HepG2 (cell line): ENCODE measurements at places on chromosomes 4 and X.

GRCh38 chrX:49291615-49292337 is 11.7 kb upstream of the GAGE10 start:
- no peak overlapping the region for H3K27ac ChIP-seq
- H3K36me3 ChIP-seq: no peaks in the 10 kb centered on the region
- H3K4me3 ChIP-seq: no peak overlapping the region
- H3K4me1 ChIP-seq: no peaks in the 10 kb centered on the region

DNA sequence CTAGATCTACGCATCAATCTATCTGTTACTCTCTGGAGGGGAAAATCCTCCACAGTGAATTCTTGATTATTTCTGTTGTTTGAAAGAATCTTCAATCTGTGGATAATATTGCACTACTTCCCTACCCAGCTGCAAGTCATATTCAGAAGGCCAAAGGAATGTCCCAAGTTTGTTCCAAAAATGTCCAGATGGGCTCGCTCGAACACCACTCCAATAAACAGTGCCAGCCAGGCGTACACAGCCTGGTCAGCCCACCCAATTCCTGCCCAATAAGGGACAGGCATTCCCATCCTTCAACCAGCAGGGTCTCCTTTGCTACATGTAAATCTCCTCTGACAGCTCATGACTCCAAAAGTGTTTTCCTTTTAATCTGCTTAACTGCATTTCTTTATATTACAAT is 80.7 kb upstream of the GPM6B start:
- H3K4me3 ChIP-seq: no peak overlapping the region
- no peak overlapping the region for H3K27ac ChIP-seq
- H3K4me1 ChIP-seq: no peaks in the 10 kb centered on the region
- DNase-seq: no peak
- H3K27me3 ChIP-seq: no peaks in the 10 kb centered on the region
- no peaks in the 10 kb centered on the region for H3K36me3 ChIP-seq

DNA sequence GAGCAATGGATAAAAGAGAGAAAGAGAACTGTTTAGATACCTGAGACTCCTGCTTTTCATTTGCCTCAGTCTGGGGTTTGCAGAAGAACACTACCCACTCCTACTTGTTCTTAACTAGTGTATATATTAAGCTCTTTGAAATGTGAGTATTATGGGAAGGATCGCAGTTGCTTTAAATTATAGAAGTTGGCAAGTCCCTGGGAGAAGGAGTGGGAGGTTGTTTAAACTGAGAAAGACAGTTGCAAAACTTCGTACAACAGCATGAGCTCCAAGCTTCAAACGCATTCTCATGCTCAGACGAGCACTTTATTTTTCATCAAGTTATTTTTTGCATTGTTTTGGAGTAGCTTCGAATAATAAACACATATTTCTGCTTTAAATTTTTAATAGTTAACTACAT is 88.1 kb upstream of the C1QTNF7 start:
- no peak overlapping the region for H3K4me3 ChIP-seq
- no peak for DNase-seq
- no peak overlapping the region for H3K27ac ChIP-seq

DNA sequence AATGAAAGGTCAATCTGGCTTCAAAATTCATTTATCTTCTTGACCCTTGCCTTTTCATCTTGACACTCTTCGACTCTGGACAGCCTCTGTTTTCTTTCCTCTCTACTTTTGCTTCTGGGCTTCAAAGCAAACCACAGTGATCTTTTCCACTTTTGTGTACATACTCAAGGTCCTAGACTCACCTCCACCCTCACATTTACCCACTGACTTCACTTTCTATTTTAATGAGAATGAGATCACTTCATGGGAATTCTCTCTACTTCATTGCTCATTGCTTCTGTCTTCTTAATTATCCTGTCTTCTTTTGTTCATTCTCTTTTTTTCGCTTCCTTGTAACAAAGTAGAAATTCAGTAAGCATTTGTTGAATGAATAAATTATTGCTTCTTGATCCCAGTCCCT is 330.1 kb upstream of the HAND2 start:
- H3K27me3 ChIP-seq: no peaks in the 10 kb centered on the region
- DNase-seq: no peak
- no peaks in the 10 kb centered on the region for H3K4me1 ChIP-seq
- H3K36me3 ChIP-seq: no peaks in the 10 kb centered on the region
- no peak overlapping the region for H3K4me3 ChIP-seq

DNA sequence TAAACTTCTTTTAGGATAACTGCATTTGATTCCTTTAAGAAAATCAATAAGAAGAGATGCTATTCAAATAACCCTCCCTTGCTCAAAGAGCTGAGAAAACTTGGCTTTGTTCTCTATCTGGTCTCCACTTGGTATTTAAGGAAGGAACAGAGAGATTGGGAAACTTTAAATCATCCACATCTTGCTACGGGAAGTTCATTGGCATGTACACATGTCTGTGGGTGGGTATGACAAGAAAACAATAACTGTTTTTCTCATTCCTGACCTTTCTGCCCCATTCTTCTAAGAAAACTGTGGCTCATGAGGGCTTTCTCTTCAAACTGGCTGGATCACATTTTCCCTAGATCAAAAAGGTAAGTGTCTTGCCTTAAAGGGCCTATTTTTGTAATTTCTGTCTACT is 6.0 kb downstream of the SEL1L3 start:
- H3K27me3 ChIP-seq: peaks cover 2% of the 10 kb centered on the region; the same call in 1 of the 2 replicates
- no peak overlapping the region for H3K4me3 ChIP-seq
- 0 out of 2 replicates have a peak, but pooled peaks cover 3% of the 10 kb centered on the region for H3K4me1 ChIP-seq
- no peak for DNase-seq
- no peaks in the 10 kb centered on the region for H3K36me3 ChIP-seq

GRCh38 chr4:133162941-133163340 is 13.8 kb downstream of the PCDH10 start:
- no peak for DNase-seq
- no peak overlapping the region for H3K27ac ChIP-seq
- no peaks in the 10 kb centered on the region for H3K36me3 ChIP-seq
- no peaks in the 10 kb centered on the region for H3K27me3 ChIP-seq
- no peak overlapping the region for H3K4me3 ChIP-seq
- H3K4me1 ChIP-seq: no peaks in the 10 kb centered on the region

DNA sequence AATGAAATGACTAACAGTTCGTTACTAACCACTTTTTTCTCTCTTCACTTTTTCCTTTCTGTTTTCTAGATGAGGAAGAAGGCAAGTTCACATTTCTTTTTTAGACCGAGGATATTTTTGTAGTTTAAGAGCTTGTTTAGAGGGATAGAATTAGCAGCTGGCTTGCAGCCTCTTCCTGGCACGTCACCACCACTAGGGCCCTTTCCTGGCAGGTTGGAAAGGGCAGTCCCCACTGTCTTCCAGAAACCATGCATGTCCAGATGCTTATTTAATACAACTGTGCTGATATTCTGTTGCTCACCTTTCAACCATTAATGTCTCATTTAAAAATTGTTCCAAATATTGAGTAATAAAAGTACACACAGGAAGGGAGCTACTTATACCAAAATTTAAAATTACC is 209.5 kb upstream of the PACRGL start:
- H3K36me3 ChIP-seq: no peaks in the 10 kb centered on the region
- H3K27ac ChIP-seq: no peak overlapping the region
- no peaks in the 10 kb centered on the region for H3K27me3 ChIP-seq
- DNase-seq: no peak
- H3K4me3 ChIP-seq: no peak overlapping the region
- H3K4me1 ChIP-seq: no peaks in the 10 kb centered on the region

- no peak overlapping the region for H3K4me3 ChIP-seq
- H3K27me3 ChIP-seq: 0 out of 2 replicates have a peak, but pooled peaks cover 4% of the 10 kb centered on the region
- DNase-seq: no peak
- no peaks in the 10 kb centered on the region for H3K36me3 ChIP-seq
Measured at GRCh38 chr4:54093324-54094240, 6.4 kb upstream of the GSX2 start.

- DNase-seq: no peak
- H3K4me1 ChIP-seq: peaks cover 77% of the 10 kb centered on the region
- no peaks in the 10 kb centered on the region for H3K27me3 ChIP-seq
- H3K27ac ChIP-seq: no peak overlapping the region
- H3K36me3 ChIP-seq: peaks cover 9% of the 10 kb centered on the region
- H3K4me3 ChIP-seq: no peak overlapping the region
Measured at GRCh38 chr4:39453738-39454137, 5.0 kb downstream of the RPL9 start.

DNA sequence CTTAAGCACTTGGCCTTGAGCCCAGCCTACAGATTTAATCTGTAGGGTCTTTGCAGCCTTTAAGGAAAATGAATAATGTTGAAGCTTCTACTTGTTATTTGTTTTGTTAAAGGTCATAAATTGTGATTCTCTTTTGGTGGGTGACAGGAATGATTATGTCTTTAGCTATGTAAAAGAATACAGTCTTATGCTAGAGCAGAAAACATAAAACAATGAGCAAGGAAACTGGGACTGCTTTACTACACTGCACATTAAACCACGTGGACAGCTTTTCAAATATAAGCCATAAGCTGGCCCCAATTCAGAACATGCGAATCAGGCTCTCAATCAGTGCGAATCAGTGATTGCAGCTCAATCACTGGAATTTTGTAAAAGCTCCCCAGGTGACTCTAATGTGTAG is 40.9 kb upstream of the TBC1D19 start:
- no peaks in the 10 kb centered on the region for H3K4me1 ChIP-seq
- no peaks in the 10 kb centered on the region for H3K36me3 ChIP-seq
- H3K27me3 ChIP-seq: no peaks in the 10 kb centered on the region
- no peak for DNase-seq

GRCh38 chr4:26075583-26075982 is 161.6 kb downstream of the SMIM20 start:
- H3K36me3 ChIP-seq: no peaks in the 10 kb centered on the region
- DNase-seq: no peak
- no peaks in the 10 kb centered on the region for H3K4me1 ChIP-seq
- H3K27ac ChIP-seq: no peak overlapping the region
- 0 out of 2 replicates have a peak, but pooled peaks cover 2% of the 10 kb centered on the region for H3K27me3 ChIP-seq
- H3K4me3 ChIP-seq: no peak overlapping the region

DNA sequence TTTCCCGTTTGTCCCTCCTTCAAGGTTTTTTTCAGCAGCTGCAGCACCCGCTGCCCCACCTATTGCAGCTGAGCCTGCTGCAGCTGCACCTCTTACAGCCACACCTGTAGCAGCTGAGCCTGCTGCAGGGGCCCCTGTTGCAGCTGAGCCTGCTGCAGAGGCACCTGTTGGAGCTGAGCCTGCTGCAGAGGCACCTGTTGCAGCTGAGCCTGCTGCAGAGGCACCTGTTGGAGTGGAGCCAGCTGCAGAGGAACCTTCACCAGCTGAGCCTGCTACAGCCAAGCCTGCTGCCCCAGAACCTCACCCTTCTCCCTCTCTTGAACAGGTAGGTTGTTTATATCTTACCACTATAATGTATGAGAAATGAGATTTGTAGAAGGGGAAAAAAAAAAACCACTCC is 4.5 kb downstream of the PRR27 start:
- no peaks in the 10 kb centered on the region for H3K36me3 ChIP-seq
- H3K4me3 ChIP-seq: no peak overlapping the region
- no peaks in the 10 kb centered on the region for H3K27me3 ChIP-seq
- H3K27ac ChIP-seq: no peak overlapping the region
- no peak for DNase-seq
- H3K4me1 ChIP-seq: 0 out of 2 replicates have a peak, but pooled peaks cover 3% of the 10 kb centered on the region

DNA sequence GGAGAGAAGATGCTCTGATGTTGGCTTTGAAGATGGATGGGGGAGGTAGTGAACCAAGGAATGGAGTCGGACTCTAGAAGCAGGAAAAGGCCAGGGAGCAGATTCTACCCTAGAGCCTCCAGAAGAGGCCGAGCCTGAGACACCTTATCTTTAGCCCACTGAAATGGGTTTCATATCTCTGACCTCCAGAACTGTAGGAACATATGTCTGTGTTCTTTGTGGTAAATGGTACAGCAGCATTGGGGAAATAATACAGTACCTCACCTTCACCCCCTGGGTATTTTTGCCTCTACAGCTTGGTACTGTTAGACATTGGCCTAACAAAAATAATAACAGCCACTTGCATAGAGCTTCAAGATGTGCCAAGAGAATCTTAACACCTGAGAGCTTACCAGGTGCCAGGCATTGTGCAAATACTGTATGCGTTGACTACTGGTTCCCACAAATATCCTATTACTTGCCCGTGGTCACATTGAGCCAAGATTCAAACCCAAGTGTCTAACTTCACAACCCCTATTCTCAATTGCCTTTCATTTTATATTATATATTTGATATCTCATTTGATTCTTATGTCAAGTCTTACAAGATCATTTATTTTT is 57.0 kb upstream of the PGM2 start:
- H3K4me1 ChIP-seq: peaks cover 39% of the 10 kb centered on the region
- H3K4me3 ChIP-seq: no peak overlapping the region
- H3K36me3 ChIP-seq: no peaks in the 10 kb centered on the region

DNA sequence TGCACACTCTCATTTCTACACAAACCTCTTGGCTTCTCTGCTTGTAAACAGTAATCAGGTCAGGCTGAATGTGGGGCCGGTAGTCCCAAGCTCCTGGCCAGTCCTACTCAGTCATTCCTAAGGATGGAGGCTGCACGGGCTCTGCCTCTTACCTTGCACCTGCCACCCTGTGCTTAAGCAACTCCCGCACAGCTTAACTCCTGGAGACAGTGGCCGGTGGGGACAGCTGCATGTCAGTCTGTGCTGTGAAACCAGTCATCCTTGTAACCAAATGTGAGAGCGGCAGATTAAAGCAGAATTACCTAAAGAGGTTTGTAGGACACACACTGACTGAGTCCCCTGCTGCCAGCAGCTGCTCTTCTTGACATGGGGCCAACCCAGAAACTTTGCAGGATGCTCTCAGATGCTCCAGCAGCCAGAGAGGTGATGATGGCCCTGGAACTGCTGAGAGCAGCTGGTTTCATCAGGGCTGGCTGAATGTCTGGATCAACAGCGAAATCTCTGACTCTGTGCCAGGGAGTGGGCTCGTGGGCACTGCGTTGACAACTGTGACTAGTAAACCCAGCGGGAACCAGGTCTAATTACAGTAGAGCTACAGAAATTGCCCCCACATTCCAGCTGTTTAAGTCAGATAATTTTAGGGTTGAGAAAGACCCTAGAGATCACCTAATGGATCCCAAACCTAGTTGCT is 123.7 kb downstream of the ANAPC4 start:
- no peaks in the 10 kb centered on the region for H3K4me1 ChIP-seq
- H3K27ac ChIP-seq: no peak overlapping the region
- no peak for DNase-seq

DNA sequence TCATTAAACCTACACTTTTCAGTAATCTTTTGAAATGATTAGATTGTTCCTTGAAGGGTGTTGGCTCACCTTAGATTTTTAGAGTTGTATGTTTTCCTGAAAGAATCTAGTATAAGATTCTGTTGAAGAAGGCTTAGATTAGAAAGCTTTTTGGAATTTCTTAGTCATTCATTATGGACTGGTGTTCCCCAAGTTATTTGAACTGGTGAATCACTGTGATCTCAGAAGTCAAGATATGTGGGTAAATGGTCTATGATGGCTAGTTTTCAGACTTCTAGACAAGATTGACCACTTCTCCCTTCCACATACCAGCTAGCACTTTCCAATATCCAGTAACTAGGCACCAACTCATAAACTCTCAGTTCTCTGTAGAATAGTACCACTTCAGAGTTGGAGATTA is 138.1 kb downstream of the KDM6A start:
- H3K27ac ChIP-seq: no peak overlapping the region
- DNase-seq: no peak
- H3K4me1 ChIP-seq: no peaks in the 10 kb centered on the region
- no peaks in the 10 kb centered on the region for H3K36me3 ChIP-seq
